Natural killer cell (primary cell): ENCODE measurements at places on chromosomes 12 and 14. TPM values are rescaled to one million over a fixed set of nuclear protein-coding genes. Genes with fewer than 3 reads are reported as not detected.

The CCDC177 gene
- total RNA-seq = not detected

DNA sequence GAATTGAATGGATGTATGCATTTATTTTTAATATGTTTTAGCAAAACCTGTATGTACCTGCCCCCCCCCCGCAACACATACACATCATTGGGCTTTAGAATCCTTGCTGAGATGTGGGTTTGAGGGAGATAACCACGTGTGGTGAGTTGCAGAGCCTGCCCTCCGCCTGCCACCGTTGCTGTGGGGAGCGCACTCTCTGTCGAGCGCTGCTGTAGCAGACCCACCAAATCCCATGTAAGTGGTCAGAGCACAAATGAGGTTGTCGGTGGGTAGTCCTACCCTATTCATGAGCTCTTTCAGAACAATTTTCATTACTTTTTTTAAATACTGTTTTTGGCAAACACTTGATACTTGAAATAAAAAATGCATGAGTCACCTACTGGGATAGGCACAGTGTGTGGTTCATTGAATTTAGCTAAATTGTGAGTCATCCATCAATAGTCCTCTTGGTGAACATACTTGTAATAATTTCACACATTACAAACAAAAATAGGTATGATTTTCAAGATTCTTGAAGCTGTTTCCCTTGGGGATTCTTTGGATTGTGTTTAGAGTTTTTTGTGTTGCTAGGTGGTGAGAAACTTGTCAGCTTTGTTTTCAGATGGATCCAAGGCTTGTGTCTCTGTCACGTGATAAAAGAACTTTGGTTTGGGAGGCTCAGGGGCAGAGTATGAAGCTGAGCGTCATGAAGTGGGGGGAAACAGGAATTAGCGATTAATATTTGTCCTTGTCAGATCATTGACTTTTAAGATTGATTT, 107.6 kb downstream of the PTCSC3 start:
- DNase-seq = no peak

DNA sequence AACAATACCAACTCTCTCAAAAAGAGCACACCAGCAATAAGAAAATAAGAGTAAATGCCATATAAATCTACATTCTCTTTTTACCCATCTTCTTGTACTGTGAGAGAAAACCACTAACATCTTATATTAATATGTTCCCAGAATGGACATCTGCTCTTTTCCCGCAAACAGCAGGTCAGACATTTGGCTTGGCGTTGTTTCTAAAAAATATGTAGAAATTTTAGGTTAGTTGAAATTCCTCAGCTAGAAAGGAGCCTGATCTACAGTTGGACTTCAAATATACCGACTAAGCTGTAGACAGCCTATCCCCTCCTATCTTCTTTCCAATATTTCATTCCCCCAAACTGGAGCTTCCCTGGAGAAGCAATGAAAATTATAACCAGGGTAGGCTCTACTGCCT, 88.7 kb downstream of the PPP2R5E start:
- no peak for DNase-seq

GRCh38 chr12:103768467-103769123, 72.4 kb downstream of the NT5DC3 start:
- DNase-seq = no peak

DNA sequence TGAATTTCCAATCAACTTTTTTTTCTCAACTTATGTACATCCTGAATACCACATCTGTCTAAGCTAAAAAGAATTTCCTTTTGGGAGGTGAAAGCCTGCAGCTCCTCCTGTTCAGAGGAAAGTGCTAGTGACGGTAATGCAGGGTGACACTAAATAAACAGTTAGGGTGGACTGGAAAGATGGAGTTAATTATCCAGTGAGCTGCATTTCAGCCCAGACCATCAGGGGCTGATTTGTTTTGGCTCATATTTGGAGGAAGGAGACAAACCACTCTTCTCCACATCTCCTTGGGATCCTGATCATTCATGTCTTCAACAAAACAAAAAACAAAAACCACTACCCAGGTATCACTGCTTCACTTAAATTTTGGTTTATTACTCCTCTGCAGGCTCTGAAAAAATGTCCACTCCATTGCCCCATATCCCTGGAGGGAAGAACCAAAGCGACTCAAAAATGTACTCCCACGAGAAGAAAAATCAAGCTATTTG, 5.1 kb upstream of the SIX1 start:
- no peak for DNase-seq

DNA sequence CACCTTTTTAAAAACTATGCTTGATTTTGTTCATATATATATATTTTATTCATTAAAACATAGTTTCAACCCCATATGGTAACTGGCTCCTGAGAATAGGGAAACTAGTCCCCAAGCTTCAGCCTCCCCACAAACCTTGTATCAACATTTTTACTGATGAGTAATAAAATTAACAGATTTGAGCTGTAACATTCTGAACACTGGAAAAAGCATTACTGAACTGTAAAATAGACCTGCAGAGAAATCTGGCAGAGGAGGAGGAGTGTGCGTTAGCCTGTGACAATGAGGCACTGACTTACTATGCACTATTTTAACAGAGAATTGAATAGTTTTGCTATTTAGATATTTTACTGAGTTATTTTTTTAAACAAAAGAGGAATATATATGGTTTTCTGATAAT, 43.1 kb downstream of the FRS2 start:
- no peak for DNase-seq
